ENCODE measurements at places on chromosomes 2 and 18. TPM values are rescaled to one million over a fixed set of nuclear protein-coding genes. Genes with fewer than 3 reads are reported as not detected.

The AGXT gene
- not detected for total RNA-seq

The ACTG2 gene
- 5.0 TPM for total RNA-seq

The TMEM237 gene
- 32.5 TPM for total RNA-seq

The FSIP2 gene
- total RNA-seq, result under 0.01 TPM

The R3HDM1 gene
- 12.4 TPM for total RNA-seq

The RAB27B gene
- total RNA-seq, result 0.93 TPM

The LYPD6 gene
- total RNA-seq, result 2.7 TPM

The SERPINB3 gene
- not detected for total RNA-seq

The MLPH gene
- total RNA-seq, result 11.7 TPM

The TIA1 gene
- total RNA-seq, result 19.3 TPM

The IMP4 gene
- total RNA-seq, result 71.8 TPM

The TGFA gene
- total RNA-seq, result not detected

The CFC1 gene
- not detected for total RNA-seq

The CCDC141 gene
- total RNA-seq, result not detected

The LHCGR gene
- total RNA-seq, result not detected

The C2orf81 gene
- total RNA-seq, result 2.0 TPM
